ENCODE measurements at places on chromosomes 16 and 17. TPM values are rescaled to one million over a fixed set of nuclear protein-coding genes. Genes with fewer than 3 reads are reported as not detected.
A peak's percentile ranks its signal among the peaks of the same experiment; 100 is the strongest.

GRCh38 chr17:48543854-48544348 lies 1.0 kb downstream of the HOXB2 start:
- no peaks in the 10 kb centered on the region for H3K27me3 ChIP-seq
- peak; percentile 23 for DNase-seq
- H3K36me3 ChIP-seq, result no peaks in the 10 kb centered on the region
- H3K27ac ChIP-seq, result peak overlapping the region; percentile 86
- H3K4me1 ChIP-seq, result peaks cover 34% of the 10 kb centered on the region

DNA sequence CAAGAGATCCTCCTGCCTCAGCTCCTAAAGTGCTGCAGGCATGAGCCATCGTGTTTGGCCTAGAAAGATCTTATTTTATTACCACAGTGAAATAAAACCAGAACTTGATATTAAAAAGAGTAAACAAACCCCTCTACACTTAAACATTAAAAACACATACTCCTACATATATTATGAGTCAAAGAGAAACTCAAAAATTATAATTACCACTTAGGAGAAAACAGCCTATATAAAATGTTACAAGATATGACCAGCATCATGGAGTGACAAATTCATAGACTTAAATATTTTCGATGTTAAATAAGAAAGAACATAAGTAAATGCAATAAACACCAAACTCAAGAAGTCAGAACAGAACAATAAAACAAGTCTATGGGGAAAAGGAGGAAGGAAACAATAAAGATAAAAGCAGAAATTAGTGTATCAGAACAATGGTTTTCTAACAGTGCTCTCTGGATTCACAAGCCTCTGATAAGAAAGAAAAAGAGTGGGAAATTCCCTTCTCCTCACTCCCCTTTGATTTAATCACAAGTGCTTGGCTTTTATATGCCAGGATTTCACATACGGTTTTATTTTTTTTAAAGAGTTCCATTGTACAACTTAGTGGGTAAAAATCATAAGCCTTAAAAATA lies 23.0 kb downstream of the SKAP1 start:
- no peaks in the 10 kb centered on the region for H3K27me3 ChIP-seq
- H3K36me3 ChIP-seq, result peaks cover 4% of the 10 kb centered on the region
- no peak for DNase-seq
- H3K4me3 ChIP-seq, result no peak overlapping the region

The KRTAP4-4 gene
- polyA plus RNA-seq, result not detected

DNA sequence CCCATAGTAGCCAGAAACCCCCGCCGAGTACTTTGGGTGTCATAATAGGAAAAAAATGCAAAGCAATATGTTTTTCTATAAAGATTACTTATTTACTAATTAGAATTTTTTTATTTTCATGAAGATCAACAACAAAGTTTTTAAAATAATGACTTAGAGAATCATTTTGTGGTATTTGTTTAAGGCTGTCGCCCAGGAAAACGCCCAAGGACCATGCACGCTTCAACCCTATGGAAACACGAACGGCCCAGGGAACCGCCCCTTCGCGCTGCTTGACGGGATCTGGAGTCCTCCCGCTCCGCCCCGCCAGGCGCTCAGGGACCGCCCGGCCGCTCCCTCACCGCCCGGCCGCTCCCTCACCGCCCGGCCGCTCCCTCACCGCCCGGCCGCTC lies 408 bp upstream of the KPNA2 start:
- no peaks in the 10 kb centered on the region for H3K27me3 ChIP-seq
- DNase-seq, result no peak
- H3K36me3 ChIP-seq, result no peaks in the 10 kb centered on the region
- H3K27ac ChIP-seq, result peak overlapping the region; percentile 85
- no peak overlapping the region for H3K4me3 ChIP-seq

- peaks cover 30% of the 10 kb centered on the region for H3K36me3 ChIP-seq
- no peak overlapping the region for H3K4me3 ChIP-seq
- no peak overlapping the region for H3K27ac ChIP-seq
- no peak for DNase-seq
- H3K27me3 ChIP-seq, result no peaks in the 10 kb centered on the region
These were observed 8.2 kb downstream of the ZNF689 start for GRCh38 chr16:30601966-30602365.

- H3K27me3 ChIP-seq, result no peaks in the 10 kb centered on the region
- no peaks in the 10 kb centered on the region for H3K36me3 ChIP-seq
- H3K27ac ChIP-seq, result no peak overlapping the region
- no peak for DNase-seq
- no peak overlapping the region for H3K4me3 ChIP-seq
- H3K4me1 ChIP-seq, result no peaks in the 10 kb centered on the region
These were observed 7.0 kb downstream of the PLXDC1 start for GRCh38 chr17:39144416-39144840.

The ABCA8 gene
- polyA plus RNA-seq, result not detected

GRCh38 chr17:6969323-6969726 lies 26.5 kb upstream of the ALOX12 start:
- no peaks in the 10 kb centered on the region for H3K36me3 ChIP-seq
- DNase-seq, result no peak
- H3K4me3 ChIP-seq, result no peak overlapping the region

All from CD4-positive, alpha-beta memory T cell (primary cell).